Fibroblast of the aortic adventitia (primary cell): ENCODE measurements at places on chromosomes 7 and 10.

- peak; percentile 99 for DNase-seq
Measured at GRCh38 chr10:30454744-30455510, 20.9 kb downstream of the MAP3K8 start.

DNA sequence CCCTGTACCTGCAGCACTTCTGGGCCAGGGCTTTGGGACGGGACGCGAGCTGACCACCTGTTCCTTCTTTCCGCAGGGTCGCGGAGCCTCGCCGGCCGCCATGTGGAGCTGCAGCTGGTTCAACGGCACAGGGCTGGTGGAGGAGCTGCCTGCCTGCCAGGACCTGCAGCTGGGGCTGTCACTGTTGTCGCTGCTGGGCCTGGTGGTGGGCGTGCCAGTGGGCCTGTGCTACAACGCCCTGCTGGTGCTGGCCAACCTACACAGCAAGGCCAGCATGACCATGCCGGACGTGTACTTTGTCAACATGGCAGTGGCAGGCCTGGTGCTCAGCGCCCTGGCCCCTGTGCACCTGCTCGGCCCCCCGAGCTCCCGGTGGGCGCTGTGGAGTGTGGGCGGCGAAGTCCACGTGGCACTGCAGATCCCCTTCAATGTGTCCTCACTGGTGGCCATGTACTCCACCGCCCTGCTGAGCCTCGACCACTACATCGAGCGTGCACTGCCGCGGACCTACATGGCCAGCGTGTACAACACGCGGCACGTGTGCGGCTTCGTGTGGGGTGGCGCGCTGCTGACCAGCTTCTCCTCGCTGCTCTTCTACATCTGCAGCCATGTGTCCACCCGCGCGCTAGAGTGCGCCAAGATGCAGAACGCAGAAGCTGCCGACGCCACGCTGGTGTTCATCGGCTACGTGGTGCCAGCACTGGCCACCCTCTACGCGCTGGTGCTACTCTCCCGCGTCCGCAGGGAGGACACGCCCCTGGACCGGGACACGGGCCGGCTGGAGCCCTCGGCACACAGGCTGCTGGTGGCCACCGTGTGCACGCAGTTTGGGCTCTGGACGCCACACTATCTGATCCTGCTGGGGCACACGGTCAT is 13.3 kb downstream of the GPR146 start:
- DNase-seq = no peak

DNA sequence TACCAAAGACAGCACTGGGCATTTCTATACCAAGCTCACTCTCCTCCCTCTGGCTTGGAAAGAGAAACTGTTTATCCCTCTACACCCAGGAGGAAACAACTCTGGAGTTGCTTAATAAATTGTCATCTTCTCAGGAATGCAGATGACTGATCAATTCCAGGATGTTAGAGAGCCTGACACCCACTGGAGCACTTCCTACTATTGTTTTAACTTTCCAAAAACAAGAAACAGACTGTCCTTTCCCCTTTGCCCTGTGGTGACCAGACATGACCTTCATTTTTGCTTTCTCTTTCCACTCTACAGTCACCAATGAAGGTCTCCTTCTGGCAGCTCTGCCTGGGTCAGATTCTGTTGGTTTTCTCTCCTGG is 19.6 kb downstream of the GIMAP4 start:
- no peak for DNase-seq

DNA sequence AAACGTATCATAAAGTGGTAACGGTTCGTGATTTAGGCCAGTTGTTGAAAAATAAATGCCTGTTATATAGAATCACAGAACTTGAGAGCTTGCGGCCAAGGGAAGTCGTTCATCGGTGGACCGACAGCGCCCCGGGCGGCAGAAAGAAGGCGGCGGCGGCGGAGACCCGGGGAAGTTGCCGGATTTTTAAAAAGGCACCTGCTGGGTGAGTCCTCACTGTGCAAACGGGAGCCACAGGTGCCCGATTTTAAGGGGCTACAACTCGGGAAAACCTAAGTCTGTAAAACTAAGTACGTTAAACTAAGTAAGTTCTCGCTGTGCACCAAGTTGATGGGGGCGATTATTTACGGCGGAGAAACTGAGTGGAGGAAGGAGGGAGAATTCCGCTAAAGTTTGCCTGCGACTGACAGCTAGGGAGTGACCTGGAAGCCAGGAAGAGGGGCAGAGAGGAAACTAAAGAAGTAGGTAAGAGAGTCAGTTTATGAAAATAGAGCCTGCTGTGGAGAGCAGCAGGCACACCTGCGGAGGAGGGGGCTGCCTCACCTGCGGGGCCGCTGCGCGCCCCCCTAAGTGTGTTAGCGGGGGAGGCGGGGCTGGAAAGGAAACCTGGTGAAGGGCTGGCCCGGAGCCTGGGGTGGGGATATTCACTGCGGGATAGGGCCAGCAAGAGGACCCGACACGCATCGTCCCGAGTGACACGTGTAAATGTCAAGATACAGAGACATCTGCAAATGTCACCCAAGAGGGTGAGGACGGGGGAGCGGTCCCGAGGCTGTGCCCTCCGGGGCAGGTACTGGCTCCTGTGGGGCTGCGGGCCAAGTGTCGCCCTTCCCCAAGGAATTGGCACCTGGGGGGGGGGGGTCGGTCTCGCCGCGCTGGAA is 996 bp downstream of the ADAM12 start:
- DNase-seq = peak; percentile 81
